ENCODE measurements at places on chromosomes 1 and 21. TPM values are rescaled to one million over a fixed set of nuclear protein-coding genes. Genes with fewer than 3 reads are reported as not detected.
A peak's percentile ranks its signal among the peaks of the same experiment; 100 is the strongest.

Gene ICOSLG
- 1.1 TPM for total RNA-seq

GRCh38 chr1:82795508-82796149 is 994.9 kb downstream of the ADGRL2 start:
- H3K36me3 ChIP-seq: no peaks in the 10 kb centered on the region
- no peak overlapping the region for H3K4me3 ChIP-seq
- DNase-seq: no peak
- no peaks in the 10 kb centered on the region for H3K4me1 ChIP-seq

Gene CELA2B
- total RNA-seq: not detected

Gene TDRD5
- total RNA-seq: not detected

DNA sequence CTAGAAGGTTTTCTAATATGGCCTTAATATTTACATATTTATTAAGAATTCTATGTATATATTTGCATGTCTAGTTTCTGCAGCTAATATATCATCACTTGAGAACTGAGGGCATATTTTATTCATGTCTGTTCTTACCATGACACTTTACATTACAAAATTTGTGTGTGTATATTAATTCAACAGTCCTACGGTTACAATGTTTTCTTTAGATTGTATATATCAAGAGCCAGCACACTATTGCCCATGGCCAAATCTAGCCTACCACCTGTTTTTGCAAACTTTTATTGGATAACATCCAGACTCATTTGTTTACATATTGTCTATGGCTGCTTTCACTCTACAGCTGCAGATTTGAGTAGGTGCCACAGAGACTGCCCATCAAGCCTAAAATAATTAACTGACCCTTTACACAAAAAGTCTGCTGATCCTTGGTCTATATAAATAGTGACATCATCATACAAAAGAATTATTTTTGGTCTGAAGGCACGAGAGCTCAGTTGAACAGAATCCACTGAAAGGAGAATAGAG is 577.4 kb upstream of the PBX1 start:
- H3K4me1 ChIP-seq: no peaks in the 10 kb centered on the region
- DNase-seq: no peak
- no peak overlapping the region for H3K4me3 ChIP-seq
- no peaks in the 10 kb centered on the region for H3K27me3 ChIP-seq
- no peak overlapping the region for H3K27ac ChIP-seq

DNA sequence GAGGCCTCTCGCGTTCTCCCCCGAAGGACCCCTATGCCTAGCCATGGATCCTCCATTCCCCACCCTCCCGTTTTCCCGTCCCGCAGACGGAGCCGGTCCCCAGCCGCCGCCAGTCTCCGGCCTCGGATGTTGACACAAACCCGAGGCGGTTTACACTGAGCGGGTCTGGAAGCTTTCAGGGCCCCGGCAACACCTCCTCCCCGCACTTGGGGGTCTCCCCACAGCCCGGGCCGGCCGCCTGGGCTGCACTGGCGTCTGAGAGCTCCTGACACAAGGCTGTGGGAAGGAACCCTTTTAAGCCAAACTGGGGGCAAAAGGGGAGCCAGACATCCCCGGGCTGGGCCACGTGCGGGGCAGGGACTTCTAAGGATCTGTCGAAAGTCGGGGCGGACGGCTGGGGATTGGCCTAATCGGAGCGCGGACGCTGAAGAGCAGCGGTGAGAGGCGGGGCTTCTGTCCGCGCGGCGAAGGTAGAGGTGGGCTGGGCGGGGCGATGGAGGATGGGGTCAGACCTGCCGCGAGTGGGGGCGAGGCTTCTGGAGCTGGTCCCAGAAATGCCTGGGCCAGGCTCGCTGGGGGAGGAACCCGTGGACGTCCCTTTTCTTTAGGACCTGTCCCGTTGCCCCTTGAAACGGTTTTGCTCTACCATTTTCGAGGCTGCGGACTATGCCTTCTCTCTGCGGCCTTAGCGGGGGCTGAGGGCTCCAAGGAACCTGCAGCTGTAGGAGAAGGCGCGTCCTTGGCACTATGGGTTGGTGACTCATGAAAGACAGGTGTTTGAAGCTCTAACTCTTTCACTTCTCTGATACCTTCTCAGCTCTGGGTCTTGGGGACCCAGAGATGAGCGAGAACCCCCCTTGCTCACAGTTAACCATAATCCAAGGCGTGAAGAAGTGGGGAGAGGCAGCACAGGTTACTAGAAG is 1.2 kb upstream of the HPCAL4 start:
- no peak overlapping the region for H3K27ac ChIP-seq

Gene TDRD10
- not detected for total RNA-seq

DNA sequence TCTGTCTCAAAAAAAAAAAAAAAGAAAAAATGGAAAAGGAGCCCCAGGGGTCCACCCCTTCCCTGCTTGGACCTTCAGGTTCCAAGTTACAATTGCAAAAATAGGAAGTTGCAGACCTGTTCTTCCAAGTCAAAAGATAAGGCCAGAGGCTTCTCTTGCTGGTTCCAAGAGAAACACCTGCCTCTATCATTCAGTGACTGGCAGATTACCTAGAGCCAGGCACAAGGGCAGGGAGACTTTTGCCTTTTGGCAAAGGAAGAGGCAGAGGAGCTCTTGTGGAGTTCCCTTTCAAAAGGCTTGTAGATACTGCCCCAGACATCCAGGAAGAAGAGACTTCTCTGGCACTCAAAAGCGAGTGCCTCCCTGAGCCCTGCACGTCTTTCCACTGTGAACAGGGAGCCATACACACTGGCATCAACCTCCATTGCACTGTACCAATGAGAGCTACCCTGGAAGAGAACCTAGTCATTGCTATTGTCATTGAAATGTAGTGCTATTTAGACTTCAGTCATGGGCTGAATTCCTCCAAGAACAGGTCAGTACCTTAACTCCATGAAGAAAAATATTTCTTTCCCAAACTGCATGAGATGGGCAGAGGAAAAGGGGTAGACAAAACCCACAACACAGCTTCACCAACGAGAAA is 91.2 kb downstream of the LMX1A start:
- no peak overlapping the region for H3K27ac ChIP-seq
- H3K36me3 ChIP-seq: no peaks in the 10 kb centered on the region
- H3K4me1 ChIP-seq: no peaks in the 10 kb centered on the region
- no peak for DNase-seq
- peaks cover 3% of the 10 kb centered on the region for H3K27me3 ChIP-seq
- H3K4me3 ChIP-seq: no peak overlapping the region

DNA sequence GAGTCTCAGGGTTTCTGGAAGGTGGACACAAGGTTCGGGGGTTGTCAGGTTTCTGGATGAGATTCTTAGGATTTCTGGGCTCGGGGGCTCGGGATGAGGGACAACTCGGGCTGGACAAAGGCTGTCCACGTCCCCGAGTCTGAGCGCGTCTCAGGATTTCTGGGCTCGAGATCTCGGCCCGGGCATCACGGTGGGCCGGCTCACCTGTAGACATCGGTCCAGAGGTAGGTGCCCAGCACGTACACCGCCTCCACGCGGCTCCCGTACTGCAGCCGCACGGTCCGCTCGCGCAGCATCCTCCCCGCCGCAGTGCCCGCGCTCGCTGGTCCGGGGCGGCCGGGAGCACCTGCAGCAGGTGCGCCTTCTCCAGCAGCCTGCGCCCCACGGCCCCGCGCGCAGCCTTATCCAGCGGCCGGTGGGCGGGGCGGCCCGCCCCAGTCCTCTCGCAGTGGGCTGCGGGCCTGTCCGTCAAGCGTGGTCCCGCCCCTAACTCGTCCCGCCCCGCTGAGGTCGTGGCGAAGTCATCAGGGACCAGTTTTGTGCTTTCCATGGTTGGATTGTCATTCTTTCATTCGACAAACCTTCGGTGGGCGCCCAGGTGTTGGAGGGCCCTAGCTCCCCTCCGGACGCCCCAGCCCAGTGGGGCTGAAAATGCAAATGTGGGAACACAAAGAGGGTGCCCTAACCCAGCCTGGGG is at the start of gene PADI2:
Gene PADI2 (minus strand): TSS at position 376 of the 697 bp plus-strand sequence. CDS start 80 bp downstream, at position 296.
- H3K4me1 ChIP-seq: no peaks in the 10 kb centered on the region
- no peak within 1 kb of the TSS for H3K4me3 ChIP-seq
- no peaks in the 10 kb centered on the region for H3K36me3 ChIP-seq
- peak; percentile 58 for DNase-seq

Gene IL19
- not detected for total RNA-seq

GRCh38 chr1:52098139-52098871 is 42.2 kb downstream of the BTF3L4 start:
- H3K4me1 ChIP-seq: peaks cover 14% of the 10 kb centered on the region
- DNase-seq: peak; percentile 11
- no peak overlapping the region for H3K27ac ChIP-seq
- H3K36me3 ChIP-seq: no peaks in the 10 kb centered on the region
- H3K4me3 ChIP-seq: no peak overlapping the region
- H3K27me3 ChIP-seq: peaks cover 12% of the 10 kb centered on the region

DNA sequence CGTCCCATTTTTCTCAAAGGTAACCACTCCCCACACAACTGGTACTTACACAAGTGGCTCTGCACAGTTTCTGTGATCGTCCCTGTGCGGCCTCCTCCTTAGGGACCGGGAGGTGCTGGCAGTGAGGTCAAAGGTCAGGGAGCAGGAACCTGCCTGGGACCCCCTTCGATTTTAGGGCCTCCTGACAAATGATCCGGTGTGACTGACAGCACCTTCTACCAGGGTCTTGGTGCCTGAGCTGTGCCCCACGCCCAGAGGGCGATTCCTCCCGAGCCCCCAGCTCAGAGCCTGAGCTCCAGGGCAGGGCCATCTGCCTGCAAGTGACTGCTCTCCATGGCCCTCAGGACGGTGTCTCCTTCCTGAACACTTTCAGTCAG is 11.8 kb upstream of the TMEM240 start:
- H3K4me1 ChIP-seq: peaks cover 7% of the 10 kb centered on the region
- H3K27ac ChIP-seq: no peak overlapping the region
- no peaks in the 10 kb centered on the region for H3K27me3 ChIP-seq
- DNase-seq: no peak
- no peak overlapping the region for H3K4me3 ChIP-seq

DNA sequence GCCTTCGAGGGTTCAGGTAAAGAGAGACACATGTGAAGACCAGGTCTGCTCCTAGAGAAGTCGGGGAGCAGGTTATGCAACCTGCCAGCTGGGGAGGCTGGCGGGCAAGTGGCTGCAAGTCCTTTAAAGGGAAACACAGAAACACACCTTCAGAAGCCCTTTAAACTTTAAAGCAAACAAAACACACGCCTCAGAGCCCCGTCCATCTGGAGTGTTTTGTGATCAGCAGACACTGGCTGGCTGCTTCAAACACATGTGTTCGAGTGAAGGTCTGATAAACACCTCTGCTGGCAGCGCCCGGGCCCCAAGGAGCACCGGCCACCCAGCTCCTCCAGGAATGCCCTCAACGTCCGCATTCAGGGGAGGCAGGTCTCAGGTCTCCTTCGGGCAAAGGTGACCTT is 15.2 kb downstream of the RIPK4 start:
- no peaks in the 10 kb centered on the region for H3K27me3 ChIP-seq
- no peak overlapping the region for H3K27ac ChIP-seq
- no peaks in the 10 kb centered on the region for H3K36me3 ChIP-seq
- H3K4me3 ChIP-seq: no peak overlapping the region

GRCh38 chr1:155110826-155111225 is 16.9 kb upstream of the EFNA1 start:
- no peak overlapping the region for H3K27ac ChIP-seq
- H3K4me3 ChIP-seq: no peak overlapping the region
- DNase-seq: no peak
- no peaks in the 10 kb centered on the region for H3K4me1 ChIP-seq
- peaks cover 3% of the 10 kb centered on the region for H3K27me3 ChIP-seq

DNA sequence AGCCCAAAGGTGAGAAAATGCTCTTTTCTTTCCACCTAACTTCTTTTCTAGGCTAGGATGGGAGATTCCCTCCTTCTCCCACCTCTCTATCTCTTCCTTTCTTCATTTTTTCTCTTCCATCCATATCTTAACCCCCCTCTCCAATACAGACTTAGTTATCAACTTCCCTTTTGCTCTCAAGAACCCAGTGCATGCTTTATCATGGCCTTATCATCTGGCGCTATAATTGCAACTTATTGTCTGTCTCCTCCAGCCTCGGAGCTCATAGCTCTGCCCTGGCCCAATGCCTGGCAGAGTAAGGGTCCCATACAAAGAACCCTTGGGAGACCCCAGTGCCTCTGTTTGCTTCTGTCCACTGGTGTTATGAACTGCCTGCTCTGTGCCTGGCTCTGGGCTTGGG is 71.0 kb upstream of the NFASC start:
- no peak overlapping the region for H3K27ac ChIP-seq
- DNase-seq: no peak
- H3K4me1 ChIP-seq: peaks cover 8% of the 10 kb centered on the region
- H3K27me3 ChIP-seq: peaks cover 10% of the 10 kb centered on the region

Gene DMBX1
- total RNA-seq: 0.15 TPM

DNA sequence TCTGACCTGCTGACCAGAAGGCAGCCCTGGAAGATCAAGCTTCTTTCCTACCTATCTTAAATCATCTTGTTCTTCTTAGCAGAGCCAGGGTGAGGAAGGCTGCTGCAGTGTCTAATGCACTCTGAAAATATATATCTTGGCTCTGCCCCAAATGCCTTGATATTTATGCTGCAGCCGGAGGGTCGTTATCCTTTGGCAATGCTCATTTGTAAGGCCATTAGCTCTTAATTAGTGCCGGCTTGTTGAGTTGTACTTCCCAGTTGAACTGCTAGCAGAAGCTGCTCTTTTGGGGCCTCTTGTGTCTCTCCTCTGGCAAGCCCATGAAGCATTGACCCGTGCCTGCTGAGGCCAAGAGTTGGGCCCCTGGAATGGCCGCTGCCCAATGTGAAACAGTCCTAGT is 4.2 kb upstream of the GNL2 start:
- no peak for DNase-seq
- H3K4me1 ChIP-seq: peaks cover 16% of the 10 kb centered on the region
- no peak overlapping the region for H3K4me3 ChIP-seq
- H3K36me3 ChIP-seq: peaks cover 5% of the 10 kb centered on the region
- H3K27ac ChIP-seq: no peak overlapping the region
- peaks cover 22% of the 10 kb centered on the region for H3K27me3 ChIP-seq

DNA sequence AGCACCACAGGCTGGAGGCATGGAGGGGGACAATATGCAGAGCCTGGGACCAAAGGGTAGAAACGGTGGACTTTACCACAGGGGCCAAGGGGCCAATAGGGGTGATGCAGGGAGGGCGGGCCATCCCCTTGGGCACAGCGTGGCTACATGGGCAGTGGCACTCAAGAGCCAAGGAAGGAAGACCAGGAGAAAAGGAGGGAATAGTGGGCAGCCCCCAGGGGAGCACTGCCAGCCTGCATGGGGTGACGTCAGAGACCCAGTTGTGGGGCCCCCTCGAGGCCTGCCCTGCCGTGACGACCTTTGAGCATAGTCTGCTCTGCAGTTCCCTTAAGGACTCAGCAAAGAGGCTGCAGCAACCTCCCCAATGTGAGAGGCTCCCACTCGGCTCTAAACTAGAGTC is 95.5 kb upstream of the TMPRSS2 start:
- no peaks in the 10 kb centered on the region for H3K4me1 ChIP-seq
- no peak overlapping the region for H3K27ac ChIP-seq
- H3K4me3 ChIP-seq: no peak overlapping the region
- H3K36me3 ChIP-seq: no peaks in the 10 kb centered on the region
- DNase-seq: no peak

Gene A3GALT2
- total RNA-seq: not detected

Gene CFHR3
- not detected for total RNA-seq

All from activated CD8-positive, alpha-beta memory T cell treated with anti-CD3 and anti-CD28 coated beads, Interleukin-2, amount 10 ng/mL, durations not matched to agents 7 days and 5 days (primary cell).